ENCODE measurements at places on chromosomes 16 and 17. TPM values are rescaled to one million over a fixed set of nuclear protein-coding genes. Genes with fewer than 3 reads are reported as not detected.

NXPH3 gene
- 3.3 TPM for total RNA-seq

GP1BA gene
- total RNA-seq: not detected

NT5M gene
- 8.7 TPM for total RNA-seq

CCL17 gene
- not detected for total RNA-seq

BCAR1 gene
- 103 TPM for total RNA-seq

ORMDL3 gene
- total RNA-seq: 54.6 TPM

NRN1L gene
- total RNA-seq: 4.9 TPM

DNA sequence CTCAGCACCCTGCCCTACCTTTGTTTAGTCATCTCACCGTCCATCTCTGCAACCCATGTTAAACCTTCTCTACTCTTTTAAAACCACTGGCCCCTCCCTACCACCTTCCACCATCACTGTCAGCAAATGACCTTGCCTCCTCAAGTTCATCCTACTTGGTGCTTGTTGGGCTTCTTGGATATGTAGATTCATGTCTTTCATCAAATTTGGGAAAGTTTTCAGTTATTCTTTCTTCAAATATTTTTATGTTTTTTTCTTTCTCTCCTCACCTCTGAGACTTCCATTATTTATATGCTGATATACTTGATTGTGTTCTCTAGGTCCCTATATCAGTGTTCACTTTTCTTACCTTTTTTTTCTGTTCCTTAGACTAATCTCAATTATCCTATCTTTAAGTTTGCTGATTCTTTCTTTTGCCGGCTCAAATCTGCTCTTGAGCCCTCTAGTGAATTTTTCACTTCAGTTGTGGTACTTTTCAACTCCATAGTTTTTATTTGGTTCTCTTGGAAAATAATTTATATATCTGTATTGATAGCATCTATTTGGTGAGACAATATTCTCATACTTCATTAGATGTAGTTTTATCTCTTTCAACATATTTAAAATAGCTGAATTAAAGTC lies 28.7 kb upstream of the ALDH3A2 start:
- no peak overlapping the region for H3K4me3 ChIP-seq
- no peak overlapping the region for H3K27ac ChIP-seq
- no peaks in the 10 kb centered on the region for H3K27me3 ChIP-seq
- no peaks in the 10 kb centered on the region for H3K4me1 ChIP-seq
- H3K36me3 ChIP-seq: no peaks in the 10 kb centered on the region

GRCh38 chr17:29155966-29156338 lies 24.2 kb downstream of the MYO18A start:
- DNase-seq: no peak
- no peaks in the 10 kb centered on the region for H3K36me3 ChIP-seq
- peaks cover 6% of the 10 kb centered on the region for H3K4me1 ChIP-seq
- no peaks in the 10 kb centered on the region for H3K27me3 ChIP-seq
- H3K27ac ChIP-seq: peak overlapping the region; percentile 55
- peak overlapping the region; percentile 12 for H3K4me3 ChIP-seq

- no peak overlapping the region for H3K27ac ChIP-seq
- H3K27me3 ChIP-seq: no peaks in the 10 kb centered on the region
- DNase-seq: peak; percentile 76
- no peak overlapping the region for H3K4me3 ChIP-seq
- H3K4me1 ChIP-seq: peaks cover 7% of the 10 kb centered on the region
These were observed 14.7 kb downstream of the AIPL1 start for GRCh38 chr17:6420173-6420641.

DNA sequence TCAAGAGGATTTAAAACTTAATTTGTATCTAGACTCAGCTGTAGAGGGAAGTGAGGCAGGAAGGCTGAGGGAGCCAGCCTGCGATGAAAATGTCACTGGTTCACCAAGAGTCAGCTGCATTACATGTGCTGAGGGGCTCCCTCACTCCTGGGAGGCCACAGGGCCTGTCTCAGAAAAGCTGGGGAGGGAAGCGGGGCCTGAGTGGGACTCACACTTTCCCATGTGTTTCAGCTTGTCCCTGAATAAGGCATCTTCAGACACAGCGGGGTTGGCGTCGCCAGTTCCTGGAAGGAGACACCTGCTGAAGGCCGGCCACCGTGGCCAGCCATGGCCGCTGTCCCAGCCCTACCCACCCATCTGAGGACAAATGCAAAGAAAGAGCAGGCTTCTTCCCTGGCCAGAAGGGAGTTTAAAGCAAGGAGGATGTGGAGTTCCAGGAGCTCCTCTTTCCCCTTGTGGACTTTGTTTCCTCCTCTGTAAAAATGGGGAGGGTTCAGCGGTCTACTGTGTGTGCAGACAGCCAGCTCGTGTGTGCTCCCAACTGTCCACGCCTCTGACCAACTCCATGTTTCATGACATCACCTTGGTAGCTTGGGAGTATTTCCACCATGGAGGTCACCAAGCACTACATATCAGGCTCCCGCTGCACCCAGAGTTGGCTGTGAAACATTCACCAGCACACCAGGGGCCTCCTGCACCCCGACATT lies 19.2 kb upstream of the MRPS23 start:
- H3K4me1 ChIP-seq: peaks cover 9% of the 10 kb centered on the region
- no peaks in the 10 kb centered on the region for H3K36me3 ChIP-seq
- H3K27me3 ChIP-seq: no peaks in the 10 kb centered on the region

DNA sequence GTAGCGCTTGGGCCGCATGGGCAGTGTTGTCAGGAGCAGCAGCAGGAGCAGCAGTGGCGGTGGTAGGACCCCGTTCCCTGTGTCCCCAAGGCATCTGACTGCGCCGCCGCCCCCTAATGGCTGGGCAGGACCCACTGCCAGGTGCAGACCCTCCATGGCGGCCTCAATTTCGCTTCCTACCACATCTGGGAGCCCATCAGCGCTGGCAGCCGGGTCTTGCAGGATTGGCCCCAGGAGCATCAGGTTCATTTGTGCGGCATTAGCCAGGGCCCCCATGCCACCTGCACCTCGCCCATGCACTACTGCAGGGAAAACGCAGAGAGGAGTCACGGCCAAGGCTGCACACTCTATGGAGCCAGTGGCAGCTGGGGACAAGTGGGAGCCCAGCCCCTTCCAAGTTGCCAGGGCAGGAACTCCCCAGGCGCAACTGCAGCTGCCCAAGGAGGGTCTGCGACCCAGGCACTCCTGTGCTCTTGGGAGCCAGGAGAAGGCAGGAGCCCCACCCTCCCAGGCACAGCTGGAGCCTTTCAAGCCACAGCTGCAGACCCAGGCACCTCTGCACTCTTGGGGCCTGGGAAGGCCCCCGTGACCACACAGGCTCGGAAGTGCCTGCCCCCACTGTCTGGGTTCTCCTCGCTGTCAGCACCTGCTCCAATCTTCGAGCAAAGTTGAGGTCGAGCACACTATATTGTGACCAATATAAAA lies 594.2 kb downstream of the KCNJ18 start:
- no peaks in the 10 kb centered on the region for H3K27me3 ChIP-seq
- no peak overlapping the region for H3K4me3 ChIP-seq
- no peaks in the 10 kb centered on the region for H3K4me1 ChIP-seq
- H3K27ac ChIP-seq: no peak overlapping the region

GRCh38 chr17:45780921-45781320 lies 3.2 kb upstream of the CRHR1 start:
- no peaks in the 10 kb centered on the region for H3K36me3 ChIP-seq
- no peaks in the 10 kb centered on the region for H3K4me1 ChIP-seq
- peaks cover 31% of the 10 kb centered on the region for H3K27me3 ChIP-seq
- no peak for DNase-seq

DNA sequence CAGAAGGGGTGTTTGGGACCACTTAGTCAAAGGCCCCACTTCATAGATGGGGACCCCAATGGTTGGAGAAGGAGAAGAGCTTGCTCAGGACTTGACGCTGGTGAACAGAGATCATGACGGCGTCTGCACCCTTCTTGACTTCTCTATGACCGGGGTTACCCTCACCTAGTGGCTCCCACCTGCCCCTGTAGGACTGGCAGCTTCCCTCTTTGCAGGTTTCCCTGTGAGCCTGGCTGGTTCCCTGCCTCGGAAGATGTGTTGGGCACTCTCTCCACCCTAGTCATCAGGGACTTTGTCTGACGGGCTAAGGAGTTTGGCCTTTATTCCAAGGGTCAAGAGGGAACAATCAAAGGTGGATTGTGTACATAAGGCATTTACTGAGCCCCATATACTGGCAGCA lies 22.7 kb downstream of the TBX4 start:
- H3K36me3 ChIP-seq: no peaks in the 10 kb centered on the region
- H3K27me3 ChIP-seq: peaks cover 5% of the 10 kb centered on the region
- H3K27ac ChIP-seq: no peak overlapping the region
- no peaks in the 10 kb centered on the region for H3K4me1 ChIP-seq
- no peak for DNase-seq
- no peak overlapping the region for H3K4me3 ChIP-seq

DNA sequence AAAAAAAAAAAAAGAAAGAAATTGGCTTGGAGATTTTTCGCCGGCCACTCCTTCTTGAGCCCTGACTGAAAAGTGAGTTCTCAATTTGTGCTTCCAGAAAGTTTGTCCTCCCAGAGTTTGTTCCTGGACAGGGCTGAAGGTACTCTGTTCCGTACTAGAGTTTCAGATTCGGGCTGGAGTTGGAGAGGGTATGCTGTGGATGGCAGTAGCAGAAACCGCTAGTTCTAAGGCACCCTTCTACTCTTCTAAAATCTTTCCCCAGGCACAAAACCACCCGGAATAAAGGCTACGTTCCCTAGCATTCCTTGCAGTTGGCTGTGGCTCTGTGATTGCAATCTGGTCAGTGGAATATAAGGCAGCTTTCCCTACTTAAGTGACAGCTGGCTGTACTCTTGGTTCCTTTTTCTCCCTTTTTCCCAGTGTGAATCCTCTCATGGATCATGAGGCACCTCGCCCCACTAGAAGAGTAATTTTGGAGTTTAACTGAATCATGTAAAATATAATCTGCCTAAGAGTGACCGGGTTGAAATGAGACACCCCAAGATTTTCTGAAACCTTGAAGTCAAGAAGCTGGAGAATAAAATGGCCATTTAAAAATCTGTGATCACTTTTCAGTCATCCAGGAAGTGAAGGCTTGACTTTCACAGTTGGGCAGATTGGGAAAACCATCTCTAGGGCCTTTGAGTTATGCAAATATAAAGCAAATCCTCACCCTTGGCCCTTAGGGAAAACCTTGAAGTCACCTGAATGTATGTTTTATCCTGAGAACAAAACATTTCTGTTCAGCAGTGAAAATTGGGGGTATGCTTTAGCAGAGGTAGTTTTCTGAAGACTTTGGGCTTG lies 901 bp upstream of the HEATR6 start:
- H3K27me3 ChIP-seq: no peaks in the 10 kb centered on the region
- H3K4me1 ChIP-seq: peaks cover 3% of the 10 kb centered on the region
- peaks cover 5% of the 10 kb centered on the region for H3K36me3 ChIP-seq
- DNase-seq: no peak

GRCh38 chr16:2964475-2965336 lies 631 bp downstream of the KREMEN2 start:
- H3K36me3 ChIP-seq: no peaks in the 10 kb centered on the region
- no peak overlapping the region for H3K27ac ChIP-seq
- peak overlapping the region; percentile 54 for H3K4me3 ChIP-seq
- no peak for DNase-seq

- no peaks in the 10 kb centered on the region for H3K36me3 ChIP-seq
- no peaks in the 10 kb centered on the region for H3K4me1 ChIP-seq
- H3K27ac ChIP-seq: no peak overlapping the region
- no peak overlapping the region for H3K4me3 ChIP-seq
- H3K27me3 ChIP-seq: no peaks in the 10 kb centered on the region
- no peak for DNase-seq
These were observed 18.0 kb downstream of the SLC47A1 start for GRCh38 chr17:19551591-19552148.

GRCh38 chr16:79592186-79592585 lies 8.4 kb downstream of the MAF start:
- H3K36me3 ChIP-seq: no peaks in the 10 kb centered on the region
- DNase-seq: no peak
- no peaks in the 10 kb centered on the region for H3K4me1 ChIP-seq
- no peak overlapping the region for H3K4me3 ChIP-seq
- 0 out of 2 replicates have a peak, but pooled peaks cover 3% of the 10 kb centered on the region for H3K27me3 ChIP-seq

DNA sequence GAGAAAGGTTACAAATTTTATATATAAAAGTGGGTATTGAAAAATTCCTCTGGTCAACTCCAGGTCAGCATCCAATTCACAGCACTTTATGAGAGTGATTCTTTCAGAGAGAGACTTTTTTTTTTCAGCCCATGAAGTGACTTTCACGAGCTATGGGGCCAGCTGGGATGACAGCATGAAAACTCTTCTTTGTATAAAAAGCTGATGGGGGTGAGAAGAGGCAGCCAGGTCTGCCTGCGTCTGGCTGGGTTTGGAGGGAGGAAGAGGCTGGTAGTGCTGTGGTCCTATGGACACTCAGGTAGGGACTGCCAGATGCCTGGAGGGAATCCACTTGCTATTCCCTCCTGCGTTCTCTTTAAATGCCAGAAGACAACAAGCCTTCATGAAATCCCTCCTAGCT lies 250.6 kb downstream of the UTP18 start:
- DNase-seq: no peak
- no peaks in the 10 kb centered on the region for H3K4me1 ChIP-seq
- no peaks in the 10 kb centered on the region for H3K36me3 ChIP-seq
- no peaks in the 10 kb centered on the region for H3K27me3 ChIP-seq
- H3K27ac ChIP-seq: no peak overlapping the region
- no peak overlapping the region for H3K4me3 ChIP-seq

DNA sequence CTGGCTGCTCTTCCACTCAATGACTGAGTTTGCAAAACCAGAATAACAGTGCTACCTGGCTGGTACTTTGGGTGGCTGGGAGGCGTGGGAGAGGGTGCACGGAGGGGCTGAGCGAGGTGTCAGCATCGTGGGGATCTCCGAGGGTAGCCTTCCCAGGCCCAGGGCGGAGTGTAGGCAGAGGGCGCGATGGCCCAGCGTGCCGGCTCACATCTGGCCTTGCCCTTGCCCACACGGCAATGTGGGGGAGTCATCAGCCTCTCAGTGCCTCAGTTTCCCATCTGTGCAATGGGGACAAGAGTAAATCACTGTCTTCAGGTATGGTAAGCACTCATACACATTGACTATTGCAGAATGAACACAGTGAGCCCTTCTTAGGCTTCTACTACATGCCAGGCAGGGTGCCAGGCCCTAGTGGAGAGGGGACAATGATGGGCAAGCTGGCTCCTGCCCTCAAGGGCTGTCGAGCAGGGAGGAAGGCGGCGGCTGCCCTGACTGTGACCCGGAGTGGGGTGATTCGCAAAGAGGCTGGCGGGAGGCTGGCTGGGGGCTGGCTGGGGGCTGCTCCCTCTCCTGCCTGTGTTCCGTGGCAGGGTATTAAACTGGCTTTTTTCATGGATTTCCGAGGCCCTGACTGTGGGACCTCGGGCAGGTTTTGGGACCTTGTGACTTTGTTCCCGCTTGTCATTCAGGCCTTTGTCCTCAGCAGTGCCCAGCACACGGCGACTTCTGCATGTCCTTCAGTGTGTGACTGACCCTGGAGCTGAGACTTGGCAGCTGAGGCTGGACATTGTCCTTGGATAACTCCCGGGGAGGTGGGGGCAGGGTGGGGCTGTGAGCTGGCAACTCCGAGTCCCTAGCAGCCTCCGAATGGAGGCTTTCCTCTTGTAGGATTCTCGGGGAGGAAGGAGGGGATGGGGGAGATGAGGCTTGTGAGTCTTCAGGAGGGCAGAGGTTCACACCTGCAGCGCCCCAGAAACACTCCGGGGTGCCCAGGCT lies 243.1 kb downstream of the SEC14L1 start:
- no peak overlapping the region for H3K27ac ChIP-seq
- DNase-seq: no peak
- peaks cover 66% of the 10 kb centered on the region for H3K4me1 ChIP-seq
- H3K36me3 ChIP-seq: no peaks in the 10 kb centered on the region
- H3K27me3 ChIP-seq: no peaks in the 10 kb centered on the region
- H3K4me3 ChIP-seq: no peak overlapping the region
